ENCODE measurements at places on chromosomes 1 and 21.

- DNase-seq, result no peak
Measured at GRCh38 chr1:94115254-94115899, 5.6 kb downstream of the ABCA4 start.

DNA sequence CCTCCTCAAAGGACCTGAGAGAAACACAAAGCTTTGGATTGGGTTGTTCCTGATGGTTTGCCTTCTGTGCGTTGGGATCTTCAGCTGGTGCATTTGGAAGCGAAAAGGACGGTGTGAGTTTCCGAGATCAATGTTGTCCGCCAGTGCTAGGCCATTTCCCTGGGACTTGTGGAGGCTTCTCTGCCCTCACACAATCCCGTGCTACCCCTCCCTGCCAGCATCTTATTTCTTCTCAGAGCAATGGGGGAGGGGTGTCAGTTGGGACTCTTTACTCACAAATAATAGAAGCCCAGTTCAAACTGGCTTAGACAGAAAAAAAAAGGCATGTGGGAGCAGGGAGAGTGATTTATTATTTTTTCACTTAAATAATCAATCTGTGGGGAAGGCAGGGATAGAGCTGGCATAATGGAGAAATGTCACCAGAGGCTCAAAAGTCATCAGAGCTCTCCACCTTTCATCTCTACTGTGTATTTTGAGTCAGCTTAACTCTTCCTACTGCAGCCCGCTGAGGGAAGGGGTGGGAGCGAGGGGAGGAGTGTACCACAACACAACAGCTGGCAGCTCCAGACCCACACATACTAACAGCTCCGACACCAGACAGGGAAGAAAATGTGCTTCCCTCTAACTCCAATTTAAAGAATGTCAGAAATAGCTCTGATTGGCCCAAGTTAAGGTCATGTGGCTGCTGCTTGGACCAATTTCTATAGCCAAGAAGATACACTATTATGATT is 22.4 kb downstream of the LY9 start:
- DNase-seq, result no peak

- no peak for DNase-seq
Measured at GRCh38 chr21:36968414-36968813, 1.9 kb upstream of the HLCS start.

DNA sequence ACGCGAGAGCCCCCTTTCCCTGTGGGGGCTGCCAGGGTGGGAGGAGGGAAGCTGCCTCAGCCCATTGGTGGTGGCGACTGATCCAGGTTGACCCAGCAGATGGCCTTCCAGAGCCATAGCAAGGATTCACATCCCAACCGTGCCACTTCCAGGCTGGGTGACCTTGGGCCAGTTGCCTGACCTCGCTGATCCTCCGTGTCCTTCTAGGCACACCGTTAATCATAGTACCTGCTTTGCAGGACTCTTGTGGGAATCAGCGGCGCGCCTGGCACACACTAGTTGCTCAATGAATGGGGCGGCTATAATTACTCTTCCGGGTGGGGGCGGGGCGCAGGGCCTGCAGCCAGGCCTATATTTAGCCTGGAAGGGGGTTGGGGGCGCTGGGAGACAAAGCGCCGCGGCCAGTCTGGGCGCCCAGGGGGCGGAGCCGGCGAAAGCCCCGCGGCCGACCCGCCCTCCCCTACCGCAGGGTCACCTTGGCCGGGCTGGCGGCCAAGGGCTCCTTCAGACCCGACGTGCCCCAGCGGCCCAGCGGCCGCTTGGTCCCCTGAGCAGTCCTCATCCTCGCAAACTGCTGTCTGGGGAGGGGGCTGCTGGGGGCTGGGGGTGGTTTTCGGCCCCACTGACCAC is 5.1 kb downstream of the HSPB7 start:
- no peak for DNase-seq

GRCh38 chr1:58816747-58817221 is 32.9 kb upstream of the JUN start:
- no peak for DNase-seq

GRCh38 chr1:195584870-195585624 is 1023.2 kb downstream of the KCNT2 start:
- no peak for DNase-seq
